ENCODE measurements at places on chromosomes 7 and 10.

DNA sequence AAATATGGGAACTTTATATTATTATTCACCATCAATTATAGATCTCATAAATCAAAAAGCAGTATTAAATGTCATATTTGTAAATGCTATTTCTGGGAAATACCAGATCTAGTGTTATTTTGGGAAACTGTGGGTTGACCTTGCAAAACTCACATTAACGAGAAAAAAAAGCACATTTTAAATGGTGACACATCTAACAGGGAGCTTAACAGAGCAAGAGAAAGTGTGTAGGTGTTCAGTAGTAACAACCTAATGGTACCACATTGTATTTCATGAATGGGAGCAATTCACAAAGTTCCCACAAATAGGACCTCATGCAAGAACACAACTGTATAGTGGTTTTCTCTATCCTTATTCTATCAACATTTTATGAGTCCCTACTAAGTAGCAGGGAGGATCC is 26.2 kb upstream of the HDAC9 start:
- no peak for DNase-seq

- no peak for DNase-seq
These were observed 346.5 kb upstream of the CACNA2D1 start for GRCh38 chr7:82789883-82790609.

DNA sequence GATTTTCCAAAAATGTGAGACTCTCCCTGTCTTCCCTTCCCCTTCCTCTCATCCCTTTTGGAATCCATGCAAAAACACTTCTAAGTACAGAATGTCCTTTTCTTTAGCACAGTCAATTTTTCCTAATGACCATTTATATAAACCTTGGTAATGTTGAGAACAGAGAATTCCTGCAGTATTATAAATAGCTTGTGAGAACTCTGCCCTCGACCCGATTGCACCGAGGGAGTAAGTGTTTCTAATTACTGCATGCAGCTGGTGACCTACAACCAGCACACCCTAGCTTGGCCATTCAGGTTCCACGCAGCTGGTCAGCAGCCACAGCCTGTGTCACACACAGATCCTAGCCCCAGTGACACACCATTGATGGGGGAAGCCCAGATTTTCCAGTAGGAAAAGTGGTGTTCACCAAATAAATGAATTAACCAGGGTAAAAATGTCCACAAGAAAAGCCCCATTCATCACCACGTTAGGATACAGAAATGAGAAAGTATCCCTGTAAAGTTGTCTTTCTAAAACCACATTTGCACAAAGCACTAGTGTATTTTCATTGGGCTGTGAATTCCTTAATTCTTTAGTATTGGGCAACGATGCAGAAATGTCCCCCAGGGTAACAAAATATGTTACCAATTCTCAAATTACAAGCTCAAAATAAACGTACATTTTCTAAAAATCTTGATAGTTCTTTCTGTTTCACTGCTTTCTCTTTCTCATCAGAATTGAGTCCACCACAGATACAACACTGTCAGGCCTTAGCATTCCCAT is 499.0 kb upstream of the KLF6 start:
- DNase-seq: no peak

- DNase-seq: no peak
These were observed 605.5 kb downstream of the LRMDA start for GRCh38 chr10:76036962-76037361.

DNA sequence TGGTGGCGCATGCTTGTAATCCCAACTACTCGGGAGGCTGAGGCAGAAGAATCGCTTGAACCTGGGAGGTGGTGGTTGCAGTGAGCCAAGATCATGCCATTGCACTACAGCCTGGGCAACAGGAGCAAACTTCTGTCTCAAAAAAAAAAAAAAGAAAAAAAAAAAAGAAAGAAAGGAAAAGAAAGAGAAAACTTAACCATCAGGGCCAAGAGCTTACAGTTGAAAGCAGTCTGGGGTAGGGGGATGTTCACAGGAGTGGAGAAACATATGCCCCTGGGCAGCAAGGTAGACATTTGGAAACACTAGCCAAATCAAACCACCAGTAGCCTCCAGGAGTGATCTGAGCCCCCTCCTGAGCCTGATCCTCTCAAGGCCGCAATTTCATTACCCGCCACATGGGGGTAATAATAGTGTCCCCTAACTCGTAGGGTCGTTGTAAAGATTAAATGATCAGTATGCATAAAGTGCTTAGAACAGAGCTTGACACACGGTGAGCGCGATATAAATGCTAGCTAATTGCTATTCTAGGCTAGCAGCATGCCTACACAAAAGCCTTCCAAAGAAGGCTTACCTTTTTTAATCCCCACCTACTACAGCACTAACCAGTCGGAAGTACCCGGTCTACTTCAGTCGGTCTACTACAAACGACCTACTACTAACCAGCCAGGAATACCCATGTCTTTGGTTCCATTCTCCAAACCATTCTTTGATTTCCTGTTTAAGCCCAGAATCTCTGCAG is 274.3 kb upstream of the NEBL start:
- no peak for DNase-seq

- no peak for DNase-seq
These were observed 12.6 kb upstream of the LAMB4 start for GRCh38 chr7:108142675-108143259.

- DNase-seq: no peak
These were observed 226.5 kb downstream of the INHBA start for GRCh38 chr7:41476460-41476803.

DNA sequence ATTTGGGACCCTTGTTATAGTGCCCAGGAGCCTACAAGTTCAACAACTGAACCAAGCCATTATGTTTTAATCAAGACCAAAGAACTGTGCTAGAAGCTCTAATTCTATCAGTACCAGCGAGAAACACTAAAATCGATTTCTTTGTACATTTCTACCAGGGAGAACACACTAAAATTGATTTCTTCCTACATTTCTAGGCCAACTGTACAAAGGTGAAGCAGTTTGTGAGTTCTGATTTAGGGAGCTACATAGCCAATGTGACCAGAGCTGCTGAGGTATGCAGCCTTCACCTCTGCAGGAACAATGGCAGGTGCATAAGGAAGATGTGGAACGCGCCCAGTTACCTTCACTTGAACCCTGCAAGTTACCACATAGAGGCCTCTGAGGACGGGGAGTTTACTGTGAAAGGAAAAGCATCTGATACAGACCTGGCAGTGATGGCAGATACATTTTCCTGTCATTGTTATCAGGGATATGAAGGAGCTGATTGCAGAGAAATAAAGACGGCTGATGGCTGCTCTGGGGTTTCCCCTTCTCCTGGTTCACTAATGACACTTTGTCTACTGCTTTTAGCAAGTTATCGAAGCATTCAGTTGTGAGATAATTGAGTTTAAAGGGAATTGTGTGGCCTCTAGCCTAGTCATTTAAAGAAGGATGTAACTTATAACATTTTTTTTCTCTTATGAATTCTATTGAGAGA is 31.7 kb downstream of the HYAL4 start:
- DNase-seq: no peak

DNA sequence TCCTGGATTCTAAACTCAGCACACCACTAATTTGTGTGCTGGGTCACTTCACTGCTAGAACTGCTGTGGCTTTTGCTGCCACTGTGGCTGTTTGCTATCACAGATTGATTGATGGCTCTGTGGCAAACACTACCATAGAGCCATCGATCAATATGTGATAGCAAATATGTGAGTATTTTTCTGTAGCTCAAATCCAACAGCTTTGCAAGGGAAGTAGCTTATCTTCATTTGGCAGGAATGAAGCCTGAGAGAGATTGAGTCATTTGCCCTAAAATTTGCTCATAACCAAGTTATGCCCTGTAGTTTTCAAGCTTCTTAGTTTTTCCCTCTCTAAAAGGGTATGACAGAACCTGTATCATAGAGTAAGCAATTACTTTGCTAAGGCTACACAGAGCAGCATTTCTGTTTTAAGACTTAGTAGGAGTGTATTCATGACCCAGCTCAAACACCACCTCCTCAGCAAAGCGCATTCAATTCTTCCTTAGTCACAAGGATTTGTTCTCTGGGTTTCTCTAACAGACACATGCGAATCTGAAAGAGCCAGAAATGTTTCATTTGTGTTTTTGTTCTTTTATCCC is 43.1 kb downstream of the MINPP1 start:
- no peak for DNase-seq

DNA sequence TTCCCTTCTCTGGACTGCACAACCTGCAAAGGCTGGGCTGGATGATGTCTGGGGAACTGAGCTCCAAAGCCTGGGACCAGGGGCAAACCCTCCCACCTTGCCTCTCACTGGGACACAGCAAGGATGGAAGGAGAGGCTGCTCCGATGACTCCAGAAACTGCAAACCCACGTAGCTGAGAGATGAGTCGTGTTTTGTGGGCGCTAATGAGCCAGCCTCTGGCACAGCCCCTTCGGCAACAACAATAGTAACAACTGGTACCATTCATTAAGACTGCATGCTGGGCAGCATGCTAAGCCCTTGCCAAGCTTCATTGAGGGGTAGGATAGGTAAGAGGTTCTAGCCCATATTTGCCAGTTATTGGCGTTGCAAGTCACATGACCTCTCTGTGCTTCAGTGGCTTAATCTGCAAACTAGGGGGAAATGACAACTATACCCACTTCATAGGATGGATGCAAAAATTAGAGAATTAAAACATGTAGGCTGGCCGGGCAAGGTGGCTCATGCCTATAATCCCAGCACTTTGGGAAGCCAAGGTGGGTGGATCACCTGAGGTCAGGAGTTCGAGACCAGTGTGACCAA is 145.9 kb downstream of the SH3PXD2A start:
- DNase-seq: no peak

DNA sequence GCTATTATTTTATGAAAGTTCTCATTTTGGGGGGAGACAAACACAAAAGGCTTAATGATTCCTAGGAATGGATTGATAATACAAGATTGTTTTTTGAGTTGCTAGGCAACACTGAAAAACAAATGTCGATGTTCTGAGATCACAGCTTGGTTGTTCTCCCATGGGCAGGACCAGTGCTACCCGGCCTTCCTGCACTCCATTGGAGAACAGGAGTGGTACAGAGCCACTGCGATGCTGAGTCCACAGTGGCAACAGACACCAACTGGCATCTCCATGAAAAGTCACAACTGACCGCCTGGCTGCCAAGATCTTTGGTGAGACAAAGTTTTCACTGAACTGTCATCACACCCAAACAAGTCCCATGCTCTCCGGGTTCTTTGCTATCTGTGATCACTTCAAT is 68.9 kb upstream of the NMT2 start:
- no peak for DNase-seq

DNA sequence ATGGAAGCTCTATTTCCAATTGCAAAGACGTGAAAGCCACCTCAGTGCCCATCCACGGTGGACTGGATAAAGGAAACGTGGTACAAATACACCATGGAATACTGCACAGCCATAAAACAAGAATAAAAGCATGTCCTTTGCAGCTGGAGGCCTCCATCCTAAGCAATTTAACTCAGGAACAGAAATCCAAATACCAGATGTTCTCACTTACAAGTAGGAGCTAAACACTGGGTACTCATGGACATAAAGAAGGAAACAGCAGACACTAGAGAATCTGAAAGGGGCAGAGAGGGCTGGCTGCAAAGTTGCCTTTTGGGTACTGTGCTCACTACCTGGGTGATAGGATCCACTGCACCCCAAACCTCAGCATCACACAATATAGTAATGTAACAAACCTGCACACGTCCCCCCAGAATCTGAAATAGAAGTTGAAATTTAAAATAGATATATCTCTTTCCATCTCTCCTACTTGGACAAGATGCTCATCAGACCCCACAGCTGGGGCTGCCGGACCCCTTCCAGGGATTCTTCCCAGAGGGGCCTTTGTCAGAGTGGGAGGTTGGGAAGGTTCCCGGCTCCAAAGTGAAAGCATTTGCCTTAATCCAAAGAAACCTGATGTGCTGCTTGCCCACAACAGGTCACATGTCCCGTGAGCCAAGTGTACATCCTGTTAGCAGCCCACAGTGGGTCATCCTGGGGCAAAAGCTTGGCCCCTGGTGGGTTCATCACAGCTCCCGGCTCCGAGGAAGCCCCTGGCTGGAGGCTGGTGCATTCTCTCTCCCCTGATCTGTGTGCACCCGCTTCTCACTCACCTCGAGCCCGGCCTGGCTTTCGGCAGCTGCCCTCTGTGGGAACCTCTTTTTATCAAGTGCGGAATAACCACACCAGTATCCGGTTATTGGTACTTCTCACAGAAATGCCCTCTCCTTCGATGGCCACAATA is 172.3 kb upstream of the PPP2R2D start:
- no peak for DNase-seq

DNA sequence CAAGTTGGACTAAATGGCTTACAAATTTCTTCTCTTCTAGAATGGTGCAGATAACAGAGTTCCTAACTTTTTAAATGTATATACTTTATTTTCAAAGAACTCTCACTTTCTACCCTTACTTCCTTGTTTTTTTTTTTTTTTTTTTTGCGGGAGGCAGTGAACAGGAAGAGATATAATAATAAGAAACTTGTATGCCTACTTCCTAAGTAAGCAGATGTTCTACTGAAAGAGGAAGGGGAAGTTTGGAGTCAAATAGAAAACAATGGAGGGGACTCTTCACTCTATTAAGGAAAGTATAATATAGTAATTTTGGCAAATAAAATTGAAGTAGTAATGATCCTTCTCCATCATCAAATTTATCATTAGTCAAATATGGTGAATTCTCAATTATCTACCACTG is 754.0 kb downstream of the KCNMA1 start:
- DNase-seq: no peak

- DNase-seq: no peak
These were observed 86.8 kb downstream of the MKX start for GRCh38 chr10:27658788-27659187.

GRCh38 chr7:2409745-2410414 is 6.5 kb downstream of the CHST12 start:
- no peak for DNase-seq

- peak; percentile 87 for DNase-seq
These were observed 593 bp upstream of the CUX1 start for GRCh38 chr7:101816595-101817470.
